ENCODE measurements at places on chromosomes 3 and 15.

DNA sequence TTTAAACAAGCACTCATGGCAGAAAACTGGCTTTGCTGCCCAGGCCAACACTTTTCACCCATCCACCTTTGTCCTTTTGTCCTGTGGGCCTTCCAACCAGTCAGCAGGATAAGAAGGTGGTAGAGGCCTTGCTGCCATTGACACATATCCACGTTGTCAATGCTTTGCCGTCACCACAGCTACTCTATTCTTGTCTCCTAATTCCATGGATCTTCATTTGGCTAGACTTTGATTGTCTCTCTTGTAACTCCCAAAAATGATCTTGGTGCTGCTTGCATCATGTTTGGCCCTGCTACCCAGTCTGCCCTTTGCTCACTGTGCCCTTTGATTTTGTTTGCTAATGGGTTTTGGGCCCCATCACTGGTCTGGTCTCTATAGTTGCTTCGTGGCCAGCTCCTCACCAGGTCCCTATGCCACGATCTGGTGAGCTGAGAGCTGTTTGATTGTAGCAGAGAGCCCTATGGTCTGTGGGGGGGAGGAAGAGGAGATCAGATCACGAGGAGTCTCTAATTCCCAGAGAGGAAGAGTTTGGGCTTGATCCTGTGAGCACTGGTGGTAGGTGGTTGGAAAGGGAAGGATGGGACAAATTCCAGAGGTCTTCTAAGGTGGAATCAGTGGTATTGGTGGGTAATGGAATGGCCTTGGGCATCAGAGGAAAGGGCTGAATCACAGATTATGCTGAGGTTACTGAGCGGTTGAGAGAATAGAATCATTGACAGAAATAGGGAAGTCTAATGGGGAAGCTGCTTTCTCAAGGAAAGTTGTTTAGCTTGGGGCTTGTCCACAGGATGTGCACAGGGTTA lies 40.3 kb downstream of the ABHD2 start:
- no peak for DNase-seq

DNA sequence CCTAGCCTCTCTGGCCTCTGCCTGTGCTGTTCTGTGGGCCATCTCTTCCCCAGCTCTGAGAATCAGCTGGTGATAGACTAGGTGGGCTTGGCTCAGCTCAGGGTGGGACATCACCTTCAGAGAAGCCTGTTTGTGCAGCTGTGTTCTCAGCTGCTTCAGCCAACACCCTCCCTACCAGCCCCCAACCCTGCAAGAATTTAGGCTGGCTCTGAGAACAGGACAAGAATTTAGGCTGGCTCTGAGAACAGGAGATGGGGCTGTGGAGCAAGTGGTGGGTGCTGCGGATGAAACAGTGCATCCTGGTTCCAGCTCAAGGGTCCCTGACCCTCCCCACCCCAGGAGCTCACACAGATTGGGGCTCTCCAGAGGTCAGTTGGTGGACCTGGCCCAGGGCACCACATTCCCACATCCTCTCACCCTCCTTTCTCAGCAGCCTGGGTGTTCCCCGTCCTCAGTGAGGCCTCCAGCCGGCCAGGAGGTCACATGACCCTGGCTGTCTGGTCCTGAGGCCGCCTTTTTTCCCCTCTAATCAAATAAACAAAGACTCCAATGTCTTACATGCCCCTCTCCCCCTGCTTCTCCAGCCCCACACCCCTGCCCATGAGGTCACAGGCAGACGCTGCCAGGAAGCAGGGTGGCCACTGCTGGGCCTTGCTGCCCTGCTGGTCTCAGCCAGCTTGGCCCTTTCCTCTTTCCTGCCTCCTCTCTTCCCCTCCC lies 14.9 kb downstream of the PLEKHO2 start:
- no peak for DNase-seq

DNA sequence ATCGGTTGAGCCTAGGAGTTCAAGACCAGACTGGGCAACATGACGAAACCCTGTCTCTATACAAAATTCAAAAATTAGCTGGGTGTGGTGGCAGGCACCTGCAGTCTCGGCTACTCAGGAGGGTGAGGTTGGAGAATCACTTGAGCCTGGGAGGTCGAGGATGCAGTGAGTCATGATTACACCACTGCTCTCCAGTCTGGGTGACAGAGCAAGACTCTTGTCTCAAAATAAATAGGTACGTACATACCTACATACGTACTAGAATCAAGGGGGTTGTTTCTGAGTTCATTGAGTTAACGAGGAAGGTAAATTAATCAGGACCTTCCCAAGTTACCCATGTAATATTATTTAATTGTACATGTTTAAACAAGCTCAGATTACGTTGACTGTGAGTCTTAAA lies 97.5 kb downstream of the CHL1 start:
- DNase-seq: no peak

GRCh38 chr3:111915905-111916304 lies 56.8 kb downstream of the PHLDB2 start:
- DNase-seq: no peak

GRCh38 chr15:76529911-76530310 lies 193.3 kb downstream of the ISL2 start:
- no peak for DNase-seq

- no peak for DNase-seq
These were observed 8.7 kb downstream of the U2SURP start for GRCh38 chr3:143010024-143010423.

GRCh38 chr3:59831394-59831793 lies 781.6 kb upstream of the CFAP20DC start:
- DNase-seq: no peak

DNA sequence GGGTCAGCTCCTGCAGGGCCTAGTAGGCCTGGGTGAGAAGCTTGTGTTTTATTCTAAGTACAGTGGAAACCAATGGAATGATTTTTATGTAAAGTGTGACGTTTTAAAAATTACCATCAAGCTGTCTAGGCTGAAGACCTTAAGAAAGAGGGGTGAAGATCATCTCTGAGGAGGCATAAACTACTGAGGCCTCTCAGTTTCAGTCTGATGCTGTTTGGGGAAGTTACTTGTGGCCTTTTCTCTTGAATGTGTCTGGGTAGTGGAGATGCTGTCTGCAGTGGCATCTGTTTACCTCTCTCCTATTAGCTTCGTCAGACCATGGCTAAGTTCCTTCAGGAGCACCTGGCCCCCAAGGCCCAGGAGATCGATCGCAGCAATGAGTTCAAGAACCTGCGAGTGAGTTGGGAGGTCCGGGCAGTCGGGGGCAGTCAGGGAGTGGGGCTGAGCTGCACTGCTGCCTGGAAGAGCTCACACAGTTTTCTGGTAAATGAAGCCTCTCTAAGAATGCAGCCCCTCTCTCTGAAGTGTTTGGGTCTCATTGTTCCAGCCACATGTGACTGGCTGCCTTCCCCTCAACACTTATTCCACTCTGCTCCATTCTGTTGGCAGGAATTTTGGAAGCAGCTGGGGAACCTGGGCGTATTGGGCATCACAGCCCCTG lies 1.9 kb downstream of the IVD start:
- no peak for DNase-seq

DNA sequence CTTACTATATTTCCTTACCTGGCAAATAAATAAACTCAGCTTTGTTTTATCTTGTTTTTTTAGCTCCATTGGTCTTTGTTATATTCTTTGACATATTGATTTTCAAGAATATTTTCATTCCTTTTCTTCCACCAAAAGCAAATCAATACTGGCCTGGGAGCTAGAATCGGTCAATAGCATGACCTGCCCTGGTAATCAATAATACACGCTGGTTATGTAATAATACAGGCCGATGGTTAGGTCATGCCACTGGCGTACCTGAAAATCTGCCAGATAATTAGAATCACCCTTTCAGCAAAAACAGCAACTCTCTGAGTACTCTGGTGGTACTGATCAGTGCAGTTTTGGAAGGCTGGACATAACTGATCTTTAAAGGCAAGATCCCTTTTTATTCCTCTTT lies 39.9 kb downstream of the PEAK1 start:
- DNase-seq: no peak

All from stimulated activated CD4-positive, alpha-beta T cell treated with anti-CD3 and anti-CD28 coated beads, TNF-alpha, amount 100 ng/mL, for 4 hours (primary cell).